ENCODE measurements at places on chromosomes 12 and 14. TPM values are rescaled to one million over a fixed set of nuclear protein-coding genes. Genes with fewer than 3 reads are reported as not detected.

GRCh38 chr14:102849526-102850379, 72.5 kb downstream of the TRAF3 start:
- peak; percentile 87 for DNase-seq

GRCh38 chr12:131675126-131676080, 35.5 kb upstream of the SFSWAP start:
- DNase-seq: no peak

GRCh38 chr12:122001466-122002209, 20.0 kb upstream of the BCL7A start:
- DNase-seq: no peak

The SYCP3 gene
- total RNA-seq: 1.3 TPM

The GPR132 gene
- total RNA-seq: 1.7 TPM

Measured in cerebellum (tissue), 4 donors.